RWPE1 (cell line): ENCODE measurements at places on chromosomes 2 and 18.
A peak's percentile ranks its signal among the peaks of the same experiment; 100 is the strongest.

DNA sequence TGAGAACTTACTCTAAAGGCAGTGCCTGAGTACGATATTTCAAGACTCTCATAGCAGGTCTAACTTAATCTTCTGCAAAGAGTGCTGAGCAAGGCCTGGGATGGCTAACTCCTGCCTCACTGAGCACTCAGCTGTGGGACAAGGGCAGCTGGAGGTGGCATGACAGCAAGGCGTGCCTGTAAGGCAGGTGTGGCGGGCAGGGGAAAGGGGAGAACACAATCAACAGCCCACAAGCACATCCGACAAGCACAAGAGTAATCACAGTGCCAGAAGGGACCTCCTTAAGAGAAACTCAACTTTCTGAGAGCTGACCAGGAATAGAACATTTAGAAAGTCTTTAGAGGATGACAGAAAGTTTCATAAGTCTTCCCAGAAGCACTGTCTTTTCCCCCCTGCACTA lies 42.0 kb downstream of the GPR45 start:
- DNase-seq, result no peak

DNA sequence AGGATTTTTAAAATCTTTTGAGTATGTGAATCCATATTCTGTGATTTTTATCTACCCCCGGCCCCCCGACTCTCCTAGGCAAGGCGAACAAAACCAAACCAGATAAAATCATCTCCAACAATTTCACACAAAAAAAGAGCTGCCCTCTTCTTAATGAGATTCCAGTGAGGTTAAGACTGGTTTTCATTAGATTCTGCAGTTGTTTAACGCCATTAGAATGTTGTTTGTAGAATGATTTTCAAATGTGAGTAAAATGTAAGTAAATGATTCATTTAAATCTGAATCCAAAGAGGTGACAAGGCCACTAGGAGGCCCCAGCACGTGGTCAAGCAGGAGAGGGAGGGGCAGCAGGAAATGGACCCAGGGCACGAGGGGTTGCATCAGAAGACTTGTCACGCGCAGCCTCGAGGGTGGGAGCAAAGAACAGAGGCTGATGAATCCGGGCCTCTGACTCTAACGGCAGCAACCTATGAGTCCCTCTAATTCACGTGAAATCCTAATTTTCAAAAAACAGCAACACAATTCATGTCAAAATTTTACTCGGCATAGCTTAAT lies 24.3 kb upstream of the KLHL29 start:
- DNase-seq, result no peak

GRCh38 chr2:11097038-11097720 lies 58.1 kb upstream of the SLC66A3 start:
- DNase-seq, result peak; percentile 29

DNA sequence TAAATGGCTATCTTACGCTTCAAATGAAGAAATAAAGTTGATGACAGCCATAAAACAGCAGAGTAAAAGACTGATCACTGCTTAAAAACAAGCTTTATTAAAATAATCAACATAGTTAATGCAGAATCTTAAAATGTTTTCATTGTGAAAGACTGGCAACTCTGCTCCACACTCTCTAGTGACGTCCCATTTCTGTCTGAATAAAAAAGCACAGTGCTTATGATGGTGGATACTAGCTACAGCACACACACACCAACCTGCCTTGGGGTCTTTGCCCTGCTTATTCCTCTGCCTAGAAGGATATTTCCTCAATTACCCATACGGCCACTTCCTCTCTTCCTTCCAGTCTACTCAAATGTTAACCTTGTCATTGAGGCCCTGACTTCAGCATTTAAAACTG lies 19.1 kb downstream of the C1D start:
- DNase-seq, result no peak

- DNase-seq, result no peak
Observed at GRCh38 chr2:224310943-224311625, 90.8 kb downstream of the FAM124B start.

DNA sequence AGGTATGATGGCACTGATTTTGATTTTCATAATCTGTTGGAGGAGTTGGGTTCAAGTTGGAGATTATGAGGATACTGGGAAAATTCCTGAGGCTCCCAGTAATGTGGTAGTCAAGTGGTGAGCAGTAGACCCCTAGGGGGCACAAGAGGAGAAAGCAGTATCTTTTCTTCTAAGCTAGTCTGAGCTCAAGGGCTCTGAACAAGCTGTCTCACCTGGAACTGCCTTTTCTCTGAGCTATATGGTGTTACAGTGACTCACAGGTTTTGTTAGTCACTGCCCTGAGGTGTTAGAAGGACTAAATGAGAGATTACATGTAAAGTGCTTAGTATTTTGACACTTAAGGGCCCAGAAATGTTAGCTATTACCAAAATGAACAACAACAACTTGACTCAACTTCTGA lies 42.2 kb downstream of the CD302 start:
- peak; percentile 88 for DNase-seq

GRCh38 chr2:138373993-138374408 lies 127.6 kb upstream of the SPOPL start:
- DNase-seq, result peak; percentile 41

DNA sequence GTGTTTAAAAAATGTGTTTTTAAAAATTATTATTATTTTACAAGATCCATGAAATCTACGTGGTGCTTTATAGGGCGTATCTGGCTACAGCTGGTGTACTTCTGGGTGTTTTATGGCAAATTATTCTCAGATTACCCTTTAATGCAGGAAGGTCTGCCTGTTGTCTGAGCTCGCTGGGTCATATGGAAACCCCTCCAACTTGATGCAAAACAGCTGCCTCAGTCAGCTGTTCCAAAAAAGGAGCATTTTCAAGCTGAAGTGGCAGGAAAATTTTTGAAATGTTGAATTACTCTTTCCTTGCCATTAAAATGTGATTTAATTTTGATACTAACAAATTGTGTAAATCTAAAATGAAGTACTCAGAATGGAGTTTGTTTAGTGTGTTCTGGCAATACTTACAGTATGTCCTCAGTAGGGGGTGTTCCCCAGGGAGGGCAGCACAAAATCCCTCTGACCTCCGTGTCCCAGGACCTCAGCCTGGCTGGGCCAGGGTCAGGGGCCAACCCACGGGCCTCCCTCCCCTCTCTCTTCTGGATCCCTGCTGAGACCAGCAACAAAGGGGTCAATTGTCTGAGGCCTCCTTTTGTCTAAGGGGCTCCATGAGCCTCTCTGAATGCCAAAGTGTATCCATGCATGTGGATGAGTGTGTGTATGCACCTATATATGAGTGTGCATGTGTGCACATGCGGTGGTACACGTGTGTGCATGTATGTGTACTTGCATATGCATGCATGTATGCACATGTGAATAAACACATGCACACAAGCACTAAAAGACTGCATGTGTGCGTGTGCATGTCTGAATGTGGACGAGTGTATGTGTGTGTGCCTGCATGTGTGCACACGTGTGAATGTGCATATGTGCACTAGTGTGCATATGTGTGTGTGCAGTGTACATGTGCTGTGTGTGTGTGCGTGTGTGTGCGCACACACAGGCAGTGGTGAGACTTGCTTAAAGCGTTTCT lies 105.4 kb downstream of the ACOXL start:
- DNase-seq, result no peak

- no peak for DNase-seq
Observed at GRCh38 chr2:216029416-216030129, 16.2 kb upstream of the MREG start.

GRCh38 chr2:47038656-47039488 lies 116.2 kb downstream of the STPG4 start:
- no peak for DNase-seq

DNA sequence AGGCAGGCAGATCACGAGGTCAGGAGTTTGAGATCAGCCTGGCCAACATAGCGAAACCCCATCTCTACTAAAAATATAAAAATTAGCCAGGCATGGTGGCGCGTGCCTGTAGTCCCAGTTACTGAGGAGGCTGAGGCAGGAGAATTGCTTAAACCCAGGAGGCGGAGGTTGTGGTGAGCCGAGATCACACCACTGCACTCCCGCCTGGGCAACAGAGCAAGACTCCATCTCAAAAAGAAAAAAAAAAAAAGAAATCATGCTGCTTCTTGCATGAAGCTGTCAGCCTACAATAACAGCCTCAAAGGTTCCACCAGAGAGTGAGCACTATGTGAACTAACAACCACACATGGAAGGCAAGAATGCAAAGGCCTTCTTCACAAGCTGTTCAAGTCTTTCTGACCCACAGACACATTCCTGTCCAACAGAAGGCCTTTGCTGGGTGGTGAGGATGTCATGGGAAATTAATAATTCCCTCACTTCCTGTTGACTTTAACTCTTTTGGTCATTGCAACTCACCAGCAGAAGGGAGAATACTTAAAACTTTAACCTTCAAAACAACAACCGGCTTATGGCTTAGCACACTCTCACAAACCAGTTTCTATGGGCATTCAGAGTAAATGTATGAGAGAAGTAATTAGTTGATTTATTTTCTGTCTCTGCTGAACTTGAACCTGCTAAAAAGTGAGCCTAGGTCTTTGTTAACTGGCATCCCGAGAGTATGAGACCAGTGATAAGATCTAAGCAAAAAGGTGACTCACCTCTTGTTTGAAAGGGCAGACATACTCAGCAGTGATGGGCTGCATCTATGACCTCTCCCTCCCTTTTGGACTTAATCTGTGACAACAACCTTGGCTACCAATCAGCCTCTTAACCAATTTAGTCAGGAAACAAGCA lies 11.8 kb downstream of the PLEKHM3 start:
- peak; percentile 26 for DNase-seq

DNA sequence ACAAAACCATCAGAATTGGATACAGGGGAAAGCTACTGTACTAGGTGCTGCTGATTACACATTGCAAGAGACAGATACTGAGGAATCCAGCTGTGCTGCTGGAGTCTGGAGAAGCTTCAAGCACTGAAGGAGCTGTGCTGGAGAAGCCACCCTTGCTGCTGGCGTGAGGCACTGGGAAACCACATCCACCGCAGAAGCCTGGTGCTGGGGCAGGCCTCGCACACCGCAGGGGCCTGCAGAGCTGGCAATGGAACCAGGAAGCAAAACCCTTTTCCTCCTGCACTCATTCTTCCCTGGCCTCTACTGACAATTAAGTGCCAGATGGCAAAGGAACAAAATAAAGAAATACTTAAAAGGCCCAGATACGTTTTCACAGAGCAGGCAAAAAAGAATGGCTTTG lies 94.4 kb upstream of the MSH6 start:
- DNase-seq, result no peak

- DNase-seq, result peak; percentile 87
Observed at GRCh38 chr2:64311948-64312621, 141.9 kb upstream of the LGALSL start.

- no peak for DNase-seq
Observed at GRCh38 chr2:131058920-131059319, 34.3 kb downstream of the FAM168B start.

- peak; percentile 50 for DNase-seq
Observed at GRCh38 chr2:133109772-133110171, 439.8 kb upstream of the LYPD1 start.

DNA sequence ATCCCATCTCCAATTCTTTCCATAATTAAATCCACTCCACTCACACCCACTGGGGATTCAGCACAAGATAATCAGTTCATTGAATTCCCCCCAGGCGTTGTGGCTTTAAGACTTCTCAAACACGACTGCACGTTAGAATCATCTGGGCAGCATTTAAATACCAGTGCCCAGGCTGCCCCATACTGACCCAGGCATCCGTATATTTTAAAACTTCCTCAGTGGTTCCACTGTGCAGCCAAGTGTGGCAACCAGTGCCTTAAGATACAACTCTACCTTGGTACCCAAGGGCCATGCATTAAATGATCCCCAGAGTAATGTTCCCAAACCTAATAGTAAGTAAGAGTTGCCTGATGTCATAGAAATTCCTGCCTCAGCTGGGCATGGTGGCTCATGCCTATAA lies 54.3 kb upstream of the BZW1 start:
- no peak for DNase-seq

- no peak for DNase-seq
Observed at GRCh38 chr2:205321231-205321630, 361.1 kb upstream of the NRP2 start.

DNA sequence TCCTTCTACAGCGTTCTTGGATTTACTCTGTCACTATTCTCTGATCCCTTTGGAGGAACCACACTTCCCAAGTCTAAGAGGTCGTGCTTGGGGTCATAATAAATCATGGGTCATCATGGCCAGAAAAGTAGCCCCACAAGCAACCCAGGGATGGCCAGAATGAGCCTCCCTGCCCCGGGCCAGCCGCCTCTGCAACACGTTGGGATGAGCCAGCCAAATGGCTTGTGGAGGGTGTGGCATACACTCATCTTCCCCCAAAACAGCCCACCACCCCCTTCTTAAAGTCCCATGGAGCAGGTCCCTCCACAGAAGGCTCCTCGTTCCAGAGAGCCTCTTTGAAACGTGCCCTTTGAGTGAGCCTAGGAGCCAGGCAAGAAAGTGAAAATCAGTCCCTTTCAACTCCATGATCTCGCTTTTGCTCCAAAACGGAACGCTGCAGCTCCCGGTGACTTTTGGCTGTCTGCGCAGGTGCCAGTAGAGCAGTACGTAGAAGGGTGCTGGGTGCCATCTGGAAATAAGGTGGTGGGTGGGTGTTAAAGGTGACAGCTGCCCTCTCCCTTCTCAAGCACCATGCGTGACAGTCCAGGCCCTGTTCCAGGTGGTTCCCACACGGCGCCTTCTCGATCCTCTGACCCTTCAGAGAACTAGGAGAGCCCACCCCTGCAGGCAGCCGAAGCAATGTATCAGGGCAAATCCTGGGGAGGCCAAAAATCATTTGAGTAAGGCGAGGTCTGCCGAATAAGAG lies 48.5 kb upstream of the FOSL2 start:
- no peak for DNase-seq

GRCh38 chr2:9631878-9632700 lies 1.3 kb upstream of the YWHAQ start:
- DNase-seq, result no peak

- no peak for DNase-seq
Observed at GRCh38 chr2:10619643-10620042, 70.1 kb downstream of the NOL10 start.

DNA sequence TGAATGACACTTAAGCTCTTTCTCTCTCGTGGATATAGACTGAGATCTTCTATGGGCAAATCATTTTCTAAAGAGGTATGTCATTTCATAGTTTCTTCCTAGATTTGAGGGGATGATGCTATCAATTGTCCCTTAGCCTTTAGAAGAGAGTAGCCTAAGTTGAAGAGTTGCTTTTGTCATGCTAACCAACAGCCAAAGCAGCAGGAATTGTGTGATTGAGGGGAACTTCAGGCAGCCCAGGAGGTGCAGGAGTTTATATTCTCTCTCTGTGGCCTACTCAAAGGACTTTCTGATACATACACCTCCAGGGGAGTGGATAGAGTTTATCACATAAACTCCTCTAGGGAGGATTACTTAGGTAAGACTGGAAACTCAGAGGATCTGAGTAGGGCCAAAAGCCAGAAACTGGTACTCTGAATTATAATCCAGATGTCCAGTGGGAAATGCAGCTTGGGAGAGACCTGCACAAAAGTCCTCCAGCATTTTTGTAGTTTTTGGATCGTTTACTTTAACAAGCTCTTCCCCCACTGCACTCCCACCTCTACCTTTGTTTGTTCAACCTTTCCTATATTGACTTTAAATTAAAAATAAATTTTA lies 150.7 kb upstream of the CCDC68 start:
- no peak for DNase-seq

DNA sequence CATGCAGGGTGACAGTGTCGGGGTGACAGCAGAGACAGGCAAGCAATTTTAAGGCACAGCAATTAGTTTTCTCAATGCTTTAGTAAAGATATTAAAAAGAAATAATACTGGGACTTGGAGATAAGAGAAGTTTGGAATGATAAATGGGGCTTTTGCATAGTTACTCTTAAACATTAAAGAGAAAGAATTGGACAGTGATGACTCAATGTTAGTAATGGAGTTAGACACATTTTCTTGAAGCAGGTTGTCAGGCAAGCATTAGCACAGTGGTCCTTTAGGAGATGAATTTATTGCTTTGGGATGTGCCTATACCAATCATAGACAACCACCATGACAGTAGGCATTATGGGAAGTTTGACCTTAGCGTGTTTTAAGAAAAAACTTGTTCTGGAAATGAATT lies 228.3 kb upstream of the RAB12 start:
- no peak for DNase-seq
